NCI-H510A treated with DMSO at 0.1 percent for 48 hours (cell line): ENCODE measurements at places on chromosomes 1 and 21.
A peak's percentile ranks its signal among the peaks of the same experiment; 100 is the strongest.

- DNase-seq: no peak
Observed at GRCh38 chr1:100811808-100812207, 82.8 kb downstream of the EXTL2 start.

- no peak for DNase-seq
Observed at GRCh38 chr1:11307852-11308251, 34.9 kb downstream of the UBIAD1 start.

DNA sequence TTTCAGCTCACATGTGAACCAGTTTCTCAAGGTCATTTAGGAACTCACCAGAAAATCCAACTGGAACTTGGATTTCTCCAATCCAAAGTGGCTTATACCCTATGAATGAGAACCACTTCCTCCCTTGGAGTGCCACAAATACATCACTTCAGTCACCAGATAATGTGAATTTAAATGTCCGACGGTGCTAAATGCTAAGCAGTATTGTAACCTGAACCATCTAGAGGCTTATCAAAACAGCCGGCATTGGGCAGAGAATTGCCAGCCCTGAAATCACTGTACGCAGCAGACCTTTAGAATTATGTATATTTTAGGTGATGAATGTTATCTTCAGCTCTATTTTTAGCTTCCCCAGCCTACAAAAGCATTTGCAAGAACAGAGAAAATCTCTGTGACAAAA is 76.8 kb upstream of the COX20 start:
- peak; percentile 11 for DNase-seq

DNA sequence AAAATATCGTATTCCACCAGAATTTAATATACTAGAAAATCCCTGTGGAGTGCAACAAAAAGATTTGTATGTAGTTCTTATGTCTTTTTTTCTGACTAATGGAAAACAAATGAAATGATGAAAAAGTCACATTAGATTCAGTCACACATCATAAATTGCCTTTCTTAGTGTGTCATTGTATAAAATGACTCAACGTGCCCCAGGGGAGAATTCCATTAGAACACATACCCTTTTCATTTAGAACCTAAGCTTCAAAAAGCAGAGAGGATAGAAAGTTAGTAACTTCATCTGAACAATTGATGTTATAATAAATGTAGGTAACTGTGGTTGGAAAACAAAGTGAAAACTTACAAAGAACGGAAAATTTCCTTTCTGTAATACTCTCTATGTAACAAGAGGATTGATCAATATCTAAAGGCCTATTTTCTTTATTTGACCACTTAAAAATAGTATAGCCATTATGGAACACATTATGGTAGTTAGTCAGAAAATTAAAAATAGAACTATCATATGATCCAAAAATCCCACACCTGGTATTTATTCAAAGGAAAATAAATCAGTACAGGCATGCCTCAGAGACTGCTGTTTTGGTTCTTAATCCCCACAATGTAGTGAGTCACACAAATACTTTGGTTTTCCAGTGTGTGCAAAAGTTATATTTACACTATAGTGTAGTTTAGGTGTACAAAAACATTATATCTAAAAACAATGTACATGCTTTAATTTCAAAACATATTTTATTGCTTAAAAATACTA is 1016.1 kb downstream of the KCNT2 start:
- DNase-seq: no peak

GRCh38 chr1:193697115-193697762 is 510.8 kb upstream of the B3GALT2 start:
- no peak for DNase-seq

DNA sequence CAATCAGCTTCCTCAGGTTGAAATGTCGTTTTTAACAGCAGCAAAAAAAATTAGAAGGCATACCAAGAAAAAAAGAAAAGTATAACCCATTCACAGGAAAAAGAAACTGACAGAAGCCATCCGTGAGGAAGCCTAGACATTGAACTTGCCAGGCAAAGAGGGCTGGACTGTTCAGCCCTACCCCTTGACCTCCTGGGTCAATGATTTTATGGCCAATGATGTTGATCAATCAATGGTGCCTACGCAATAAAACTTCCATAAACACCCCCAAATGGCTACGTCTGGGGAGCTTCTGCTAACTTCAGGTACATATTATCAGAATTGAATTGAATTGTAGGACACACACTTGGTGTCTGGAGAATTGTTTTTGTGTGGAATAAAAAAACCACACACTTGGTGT is 4.8 kb upstream of the PSEN2 start:
- no peak for DNase-seq

GRCh38 chr1:64550510-64550909 is 80.6 kb downstream of the CACHD1 start:
- peak; percentile 93 for DNase-seq

DNA sequence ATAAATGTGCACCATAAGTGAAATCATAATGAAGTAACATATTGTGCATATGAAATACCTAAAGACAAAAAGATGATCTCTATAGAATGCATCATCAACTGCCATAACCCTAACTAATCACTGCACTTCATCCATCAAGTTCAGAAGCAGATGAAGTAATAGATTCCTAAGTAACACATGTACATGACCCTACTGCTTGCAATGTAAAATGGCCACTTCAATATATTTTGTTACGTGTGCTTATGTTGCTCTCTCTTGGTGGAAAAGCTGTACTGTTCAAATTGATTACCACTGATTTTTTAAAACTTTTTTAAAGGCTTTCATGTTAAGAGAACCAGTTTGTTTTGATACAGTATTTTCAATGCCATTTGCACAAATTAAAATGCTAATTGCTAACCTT is 141.8 kb downstream of the TTLL7 start:
- peak; percentile 27 for DNase-seq

- DNase-seq: no peak
Observed at GRCh38 chr1:176795929-176796328, 333.0 kb downstream of the PAPPA2 start.

DNA sequence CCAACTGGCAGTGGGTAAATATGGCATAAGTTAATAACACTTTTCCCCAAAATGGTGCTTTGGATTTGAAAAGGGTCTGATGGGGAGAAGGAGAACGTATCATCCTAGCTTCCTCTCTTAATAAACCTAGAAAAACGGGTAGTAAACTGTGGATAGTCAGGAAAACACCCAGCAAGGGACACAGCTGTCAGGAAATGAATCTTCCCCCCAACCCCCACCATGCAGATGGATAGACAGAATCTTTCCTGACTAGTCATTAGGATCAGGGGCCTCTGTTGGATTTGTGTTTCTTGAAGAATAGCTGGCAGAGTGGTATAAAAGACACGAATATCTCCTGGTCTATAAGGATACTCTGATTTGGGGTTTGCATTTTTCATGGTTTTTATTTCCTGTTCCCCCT is 22.5 kb upstream of the LAX1 start:
- no peak for DNase-seq

GRCh38 chr1:178490967-178491366 is 5.8 kb downstream of the CLEC20A start:
- DNase-seq: no peak

- peak; percentile 68 for DNase-seq
Observed at GRCh38 chr1:1419813-1420653, 1.0 kb downstream of the ANKRD65 start.

DNA sequence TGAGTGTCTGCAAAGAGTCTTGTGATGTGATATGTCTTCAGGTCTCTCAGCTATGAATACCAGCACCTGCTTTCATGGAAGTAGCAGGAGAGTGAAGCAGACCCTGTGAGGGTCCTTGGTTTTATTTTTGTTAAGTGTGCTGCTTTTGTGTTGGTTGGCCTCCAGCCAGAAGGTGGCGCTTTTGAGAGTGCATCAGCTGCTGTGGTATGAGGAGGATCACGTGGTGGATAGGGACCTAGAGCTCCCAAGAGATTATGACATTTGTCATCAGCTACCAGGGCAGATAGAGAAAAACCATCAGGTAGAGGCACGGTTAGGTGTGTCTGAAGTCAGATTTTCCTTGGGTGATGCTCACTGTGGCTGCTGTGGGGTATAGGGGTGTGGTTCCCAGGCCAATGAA is 1232.1 kb downstream of the MRPL39 start:
- DNase-seq: no peak

DNA sequence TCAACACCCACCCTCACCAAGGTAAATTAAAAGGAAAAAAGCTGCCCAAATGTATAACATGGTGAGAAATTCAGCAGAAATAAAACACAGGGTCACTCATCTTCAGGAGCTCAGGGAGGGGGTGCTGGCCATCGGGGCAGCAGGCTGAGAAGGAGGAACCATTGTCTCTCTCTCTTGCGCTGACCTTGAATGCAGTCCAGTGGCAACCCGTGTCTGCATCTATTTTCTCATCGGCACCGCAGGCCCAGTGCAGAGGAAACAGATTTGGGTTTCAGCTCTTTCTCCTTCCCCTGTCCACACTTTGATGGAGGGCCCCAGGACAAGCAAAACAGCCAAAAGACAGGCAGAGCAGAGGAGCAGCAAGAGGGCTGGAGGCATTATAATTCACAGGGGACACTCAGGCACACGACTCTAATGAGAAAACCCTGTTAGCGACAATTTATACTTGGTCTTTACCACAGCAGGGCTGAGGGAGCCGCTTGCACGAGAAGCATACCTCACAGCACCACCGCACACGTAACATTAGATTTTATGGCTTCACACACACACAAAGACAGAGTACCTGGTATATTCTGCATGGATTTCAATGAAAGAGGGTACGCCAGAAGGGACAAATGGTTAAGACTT is 18.6 kb downstream of the MKNK1 start:
- no peak for DNase-seq

DNA sequence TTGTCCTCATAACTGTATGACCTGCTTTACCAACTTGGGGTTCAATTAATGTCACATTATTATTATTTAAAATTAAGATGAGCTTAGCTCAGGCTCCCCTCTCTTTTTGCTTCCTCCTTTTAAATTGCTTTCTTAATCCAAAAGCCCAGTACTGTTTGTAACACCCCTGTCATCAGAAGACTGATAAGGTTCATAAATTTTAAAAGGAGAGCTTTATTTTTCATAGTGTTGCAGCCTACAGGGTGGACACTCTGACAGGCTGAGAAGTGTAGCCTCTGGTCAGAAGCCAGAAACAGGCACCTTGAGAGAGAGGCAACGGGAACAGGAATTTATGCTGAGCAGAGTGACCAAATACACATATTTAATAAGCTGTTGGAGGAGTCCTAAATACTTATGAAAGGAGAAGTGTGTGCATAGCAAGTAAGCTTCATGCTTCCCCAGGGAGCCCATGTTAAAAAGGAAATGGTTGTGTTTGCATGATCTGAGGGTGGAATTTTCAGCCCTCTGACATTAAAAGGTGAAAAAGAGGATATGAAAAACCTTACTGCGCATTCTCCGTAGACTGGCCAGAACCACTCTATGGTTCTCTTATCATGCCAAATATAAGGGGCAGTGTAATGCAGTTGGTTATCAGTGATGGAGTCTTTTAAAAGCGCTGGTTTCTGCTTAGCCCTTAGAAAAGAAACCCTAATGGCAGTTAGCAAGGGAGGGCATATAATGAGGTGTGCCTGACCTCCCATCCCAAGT is 30.5 kb upstream of the FGGY start:
- no peak for DNase-seq

DNA sequence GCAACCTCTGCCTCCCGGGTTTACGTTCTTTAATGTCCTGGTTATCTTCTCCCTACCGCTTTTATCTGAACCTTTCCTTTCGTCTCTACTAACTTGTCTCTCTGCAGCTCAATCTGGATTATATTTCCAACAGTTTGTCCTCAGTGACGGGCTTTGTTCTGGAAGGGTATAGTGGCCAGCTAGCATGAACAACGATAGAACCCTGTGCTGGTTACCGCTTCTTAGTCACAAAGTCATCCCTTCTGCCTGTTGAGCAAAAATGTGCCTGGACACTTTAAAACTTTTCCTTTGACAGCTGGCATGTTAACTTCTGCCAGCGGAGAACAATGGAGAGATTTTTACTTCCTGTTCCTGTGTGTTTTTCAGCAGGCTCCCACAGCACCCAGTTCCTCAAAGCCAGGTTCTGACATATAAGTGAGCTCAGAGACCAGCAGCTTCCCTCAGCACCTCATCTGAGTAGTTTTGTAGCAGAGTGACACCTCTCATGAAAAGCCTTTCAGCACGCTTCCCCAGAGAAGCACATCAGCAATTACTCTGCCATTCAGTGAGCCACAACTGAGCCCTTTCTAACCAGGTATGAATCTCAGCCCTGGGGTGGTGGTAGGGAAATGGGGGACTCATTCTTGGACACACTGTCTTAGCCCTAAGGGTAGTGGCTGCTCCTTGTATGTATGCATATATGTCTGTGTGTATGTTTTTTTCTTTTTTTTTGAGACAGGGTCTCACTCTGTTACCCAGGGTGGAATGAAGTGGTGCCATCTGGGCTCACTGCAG is 23.6 kb upstream of the CCDC17 start:
- no peak for DNase-seq

GRCh38 chr1:32981003-32981901 is 16.6 kb upstream of the RNF19B start:
- no peak for DNase-seq

DNA sequence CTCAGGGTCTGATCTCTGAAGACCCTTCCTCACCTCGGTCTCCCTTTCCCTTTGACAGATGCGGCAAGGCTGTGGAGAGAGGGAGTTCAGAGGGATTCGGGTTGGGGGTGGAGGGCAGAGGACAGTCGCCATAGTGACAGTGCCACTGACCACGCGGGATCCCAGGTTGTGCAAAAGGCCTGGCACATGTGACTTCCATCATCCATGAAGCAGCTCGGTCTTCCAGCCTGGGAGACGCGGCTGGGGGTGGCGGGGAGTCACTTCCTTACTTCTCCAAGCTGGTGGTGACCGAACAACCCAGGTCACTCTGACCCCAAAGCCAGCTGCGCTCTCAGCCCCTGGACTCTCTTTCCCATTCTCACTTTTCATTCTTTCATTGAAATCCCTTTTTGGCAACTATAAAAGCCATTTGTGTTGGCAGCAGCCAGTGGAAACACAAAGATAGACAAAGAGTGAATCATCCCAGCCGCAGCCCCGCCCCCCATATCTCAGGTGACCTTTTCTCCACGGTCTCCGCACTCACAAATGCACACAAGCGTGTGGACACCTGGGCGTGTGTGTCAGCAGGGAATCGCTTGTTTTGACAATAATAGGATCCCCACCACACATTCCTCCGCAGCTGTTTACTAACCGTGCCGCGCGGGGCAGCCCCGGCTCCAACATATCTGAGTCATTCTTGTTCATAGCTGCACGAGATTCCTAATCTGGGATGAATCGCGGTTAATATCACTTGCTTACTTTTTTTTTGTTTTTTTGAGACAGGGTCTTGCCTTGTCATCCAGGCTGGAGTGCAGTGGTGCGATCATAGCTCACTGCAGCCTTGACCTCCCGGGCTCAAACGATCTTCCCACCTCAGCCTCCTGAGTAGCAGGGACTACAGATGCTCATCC is 68.3 kb downstream of the DHRS3 start:
- peak; percentile 31 for DNase-seq
